CD8-positive, alpha-beta memory T cell (primary cell): ENCODE measurements at places on chromosomes 3 and 15.

- peak overlapping the region; percentile 68 for H3K4me3 ChIP-seq
- H3K4me1 ChIP-seq, result peaks cover 24% of the 10 kb centered on the region
- H3K27ac ChIP-seq, result peak overlapping the region; percentile 80
- H3K27me3 ChIP-seq, result no peaks in the 10 kb centered on the region
These were observed 1.5 kb downstream of the ATP1B3 start for GRCh38 chr3:141877911-141878310.

GRCh38 chr3:172303941-172304558 lies 144.2 kb downstream of the GHSR start:
- no peak for DNase-seq
- H3K27me3 ChIP-seq, result no peaks in the 10 kb centered on the region
- no peaks in the 10 kb centered on the region for H3K4me1 ChIP-seq
- H3K4me3 ChIP-seq, result no peak overlapping the region
- H3K36me3 ChIP-seq, result no peaks in the 10 kb centered on the region
- H3K27ac ChIP-seq, result no peak overlapping the region

DNA sequence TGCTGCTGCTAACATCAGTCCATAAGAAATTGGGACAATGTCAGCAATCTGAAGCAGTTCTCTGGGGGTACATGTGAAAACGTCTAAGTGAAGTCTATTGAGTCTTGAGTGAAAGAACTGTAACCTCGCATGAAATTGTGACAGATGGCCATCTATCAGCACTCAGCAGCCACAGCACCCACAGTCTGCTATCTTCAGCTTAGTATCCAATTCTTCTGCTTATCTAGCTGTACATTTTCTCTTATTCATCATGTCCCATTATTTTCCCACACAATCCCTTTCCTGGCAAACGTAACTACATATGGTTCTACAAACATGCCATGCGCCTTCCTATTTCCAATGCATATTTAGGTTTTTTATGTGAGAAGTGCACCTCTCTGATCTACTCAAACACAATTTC lies 629.7 kb downstream of the NTRK3 start:
- no peak overlapping the region for H3K27ac ChIP-seq
- no peaks in the 10 kb centered on the region for H3K4me1 ChIP-seq
- H3K27me3 ChIP-seq, result no peaks in the 10 kb centered on the region
- H3K4me3 ChIP-seq, result no peak overlapping the region

- H3K27me3 ChIP-seq, result no peaks in the 10 kb centered on the region
- DNase-seq, result no peak
- no peak overlapping the region for H3K27ac ChIP-seq
- no peak overlapping the region for H3K4me3 ChIP-seq
- H3K4me1 ChIP-seq, result no peaks in the 10 kb centered on the region
- H3K36me3 ChIP-seq, result no peaks in the 10 kb centered on the region
These were observed 9.2 kb downstream of the CADM2 start for GRCh38 chr3:84967767-84968581.
